ENCODE measurements at places on chromosomes 16 and 17.

- DNase-seq: no peak
Measured at GRCh38 chr16:88715312-88716190, 9.2 kb downstream of the CTU2 start.

GRCh38 chr16:82716361-82716855, 89.6 kb downstream of the CDH13 start:
- no peak for DNase-seq

GRCh38 chr16:19804538-19805323, 79.9 kb downstream of the GPRC5B start:
- DNase-seq: peak; percentile 60

- DNase-seq: no peak
Measured at GRCh38 chr16:70737377-70738082, 51.7 kb upstream of the MTSS2 start.

DNA sequence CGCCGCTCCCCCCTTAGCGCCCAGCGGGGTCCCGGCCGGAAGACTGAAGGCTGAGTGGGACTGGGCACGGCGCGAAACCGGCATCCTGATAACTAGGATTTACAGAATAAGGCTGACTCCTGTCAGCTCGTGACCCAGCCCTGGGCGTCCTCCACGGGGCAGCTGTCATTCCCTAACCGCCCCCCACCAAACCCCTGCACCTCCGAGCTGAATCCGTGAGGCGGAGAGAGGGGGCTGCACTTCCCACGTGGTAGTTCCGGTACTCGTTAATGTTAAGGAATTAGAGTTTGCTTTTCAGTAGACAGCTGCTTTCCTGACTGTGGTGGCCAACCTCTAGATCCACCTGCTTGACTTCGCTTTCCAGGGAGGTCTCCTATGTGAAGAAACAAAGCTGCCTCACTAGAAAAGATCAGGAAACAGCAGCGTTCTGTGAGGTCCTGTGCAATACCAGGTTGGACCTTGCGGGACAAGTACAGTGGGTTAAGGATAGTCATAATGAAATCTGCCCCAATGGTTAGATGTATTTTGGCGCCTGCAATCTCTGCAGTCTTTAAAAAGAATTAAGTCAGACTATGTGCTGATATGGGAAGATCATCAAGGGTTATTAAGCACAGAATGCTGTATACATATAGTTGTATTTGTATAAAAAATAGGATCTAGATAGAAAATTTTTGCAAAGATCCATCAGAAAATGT, 1.1 kb upstream of the WBP2 start:
- no peak for DNase-seq

- peak; percentile 79 for DNase-seq
Measured at GRCh38 chr16:57873218-57873617, 70.9 kb upstream of the KIFC3 start.

GRCh38 chr17:81160306-81160705, 5.0 kb upstream of the PVALEF start:
- no peak for DNase-seq

- no peak for DNase-seq
Measured at GRCh38 chr16:7097518-7097917, 235.1 kb upstream of the RBFOX1 start.

DNA sequence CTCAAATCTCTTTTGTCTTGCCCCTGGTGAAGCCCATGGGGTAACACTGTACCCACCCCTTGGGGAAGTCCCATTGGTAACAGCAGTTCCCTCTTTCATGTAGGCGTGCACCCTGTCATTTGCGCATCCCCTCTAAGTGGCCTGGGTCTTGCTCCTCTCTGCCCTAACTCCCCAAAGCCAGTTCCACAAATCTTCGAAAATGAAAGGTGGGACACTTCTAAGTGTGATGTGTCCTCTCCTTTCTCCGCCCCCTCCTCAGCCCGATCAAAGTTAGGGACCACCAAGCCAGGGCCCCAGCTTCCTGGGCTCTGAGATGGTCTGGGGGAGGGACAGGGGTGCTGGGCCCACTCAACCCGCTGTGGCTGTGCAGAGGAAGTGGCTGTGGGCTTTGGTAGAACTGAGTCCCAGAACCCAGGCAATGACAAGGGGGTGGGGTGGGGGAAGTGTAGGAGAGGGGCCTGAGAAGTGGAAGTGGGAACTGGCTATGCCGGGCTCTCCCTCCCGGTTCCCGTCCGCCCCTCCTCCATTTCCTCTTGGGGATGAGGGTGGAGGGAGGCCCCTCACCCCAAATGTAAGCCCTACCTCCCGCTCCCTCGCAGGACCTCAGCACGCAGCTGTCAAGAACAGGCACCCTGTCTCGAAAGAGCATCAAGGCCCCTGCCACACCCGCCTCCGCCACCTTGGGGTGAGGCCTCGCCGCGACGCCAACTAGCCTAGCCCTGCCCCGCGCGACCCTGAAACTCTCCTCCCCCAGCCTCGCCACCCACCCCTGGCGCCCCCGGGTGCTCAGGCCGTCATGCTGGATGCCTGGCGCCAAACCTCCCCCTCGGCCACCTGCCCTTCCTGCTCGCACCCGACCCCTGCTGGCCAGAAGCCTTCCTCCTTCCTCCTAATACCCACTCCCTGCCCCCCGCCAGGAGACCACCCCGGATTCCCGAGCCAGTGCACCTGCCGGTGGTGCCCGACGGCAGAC, 8.7 kb downstream of the ABI3 start:
- no peak for DNase-seq

GRCh38 chr17:41682631-41683030, 6.1 kb upstream of the EIF1 start:
- no peak for DNase-seq

GRCh38 chr17:82925336-82925735, 85.5 kb upstream of the ZNF750 start:
- no peak for DNase-seq

GRCh38 chr17:75352079-75352569, 53.4 kb downstream of the GRB2 start:
- DNase-seq: no peak

- no peak for DNase-seq
Measured at GRCh38 chr16:35841632-35842031, 2382.2 kb downstream of the TP53TG3F start.

DNA sequence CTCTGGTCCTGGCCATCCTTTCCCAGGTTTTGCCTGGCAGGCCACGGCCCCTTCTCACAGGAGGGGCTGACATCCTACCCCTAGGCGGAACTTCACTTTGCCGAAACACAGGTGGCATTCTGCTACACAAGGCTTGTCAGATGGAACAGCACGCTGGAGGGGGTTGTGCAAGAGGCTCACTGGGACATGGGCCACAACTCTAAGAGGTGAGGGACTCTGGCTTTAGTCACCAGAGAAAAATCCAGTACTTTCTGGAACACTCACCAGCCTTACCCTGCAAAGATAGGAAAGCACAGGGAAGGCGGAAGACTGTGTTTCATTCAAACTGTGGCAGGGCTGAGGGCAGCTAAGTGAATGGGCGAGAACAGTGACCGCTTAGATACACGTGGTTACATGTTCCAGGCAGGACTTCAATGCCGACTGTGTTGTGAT, 18.3 kb downstream of the CDC42EP4 start:
- no peak for DNase-seq

- DNase-seq: no peak
Measured at GRCh38 chr17:56929362-56929969, 15.6 kb upstream of the TRIM25 start.

GRCh38 chr17:82098939-82099763, 1.1 kb upstream of the FASN start:
- no peak for DNase-seq

GRCh38 chr17:74431568-74432423, at the start of gene GPRC5C:
Gene GPRC5C (plus strand): TSS chr17:74432088. CDS start chr17:74439777, 7,689 bp downstream.
- DNase-seq: no peak

DNA sequence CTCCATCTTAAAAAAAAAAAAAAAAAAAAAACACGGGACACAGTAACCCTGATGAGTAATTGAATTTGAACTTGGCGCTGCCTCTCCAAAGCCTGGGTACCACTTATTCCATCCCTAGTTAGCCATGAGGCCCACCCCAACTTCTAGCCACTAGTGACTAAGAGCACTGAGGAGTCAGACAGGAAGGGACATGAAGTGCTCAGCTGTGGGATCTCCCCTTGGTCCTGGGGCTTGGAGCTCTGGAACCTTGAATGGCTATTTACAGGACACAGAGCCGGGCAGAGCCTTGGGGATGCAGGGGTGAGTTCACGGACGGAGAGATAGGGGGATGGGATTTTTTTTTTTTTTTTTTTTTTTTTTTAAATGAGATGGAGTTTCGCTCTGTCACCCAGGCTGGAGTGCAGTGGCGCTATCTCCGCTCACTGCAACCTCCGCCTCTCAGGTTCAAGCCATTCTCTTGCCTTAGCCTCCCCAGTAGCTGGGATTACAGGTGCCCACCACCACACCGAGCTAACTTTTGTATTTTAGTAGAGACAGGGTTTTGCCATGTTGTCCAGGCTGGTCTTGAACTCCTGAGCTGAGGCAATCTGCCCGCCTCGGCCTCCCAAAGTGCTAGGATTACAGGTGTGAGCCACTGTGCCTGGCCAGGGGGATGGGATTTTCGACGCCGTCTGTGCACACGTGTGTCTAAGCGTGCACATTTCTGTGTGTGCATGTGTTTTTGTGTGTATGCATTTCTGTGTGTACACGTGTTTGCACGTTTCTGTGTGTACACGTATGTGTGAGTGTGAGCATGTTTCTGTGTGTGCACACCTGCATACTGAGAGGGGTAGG, 20.4 kb upstream of the CIBAR2 start:
- DNase-seq: no peak

DNA sequence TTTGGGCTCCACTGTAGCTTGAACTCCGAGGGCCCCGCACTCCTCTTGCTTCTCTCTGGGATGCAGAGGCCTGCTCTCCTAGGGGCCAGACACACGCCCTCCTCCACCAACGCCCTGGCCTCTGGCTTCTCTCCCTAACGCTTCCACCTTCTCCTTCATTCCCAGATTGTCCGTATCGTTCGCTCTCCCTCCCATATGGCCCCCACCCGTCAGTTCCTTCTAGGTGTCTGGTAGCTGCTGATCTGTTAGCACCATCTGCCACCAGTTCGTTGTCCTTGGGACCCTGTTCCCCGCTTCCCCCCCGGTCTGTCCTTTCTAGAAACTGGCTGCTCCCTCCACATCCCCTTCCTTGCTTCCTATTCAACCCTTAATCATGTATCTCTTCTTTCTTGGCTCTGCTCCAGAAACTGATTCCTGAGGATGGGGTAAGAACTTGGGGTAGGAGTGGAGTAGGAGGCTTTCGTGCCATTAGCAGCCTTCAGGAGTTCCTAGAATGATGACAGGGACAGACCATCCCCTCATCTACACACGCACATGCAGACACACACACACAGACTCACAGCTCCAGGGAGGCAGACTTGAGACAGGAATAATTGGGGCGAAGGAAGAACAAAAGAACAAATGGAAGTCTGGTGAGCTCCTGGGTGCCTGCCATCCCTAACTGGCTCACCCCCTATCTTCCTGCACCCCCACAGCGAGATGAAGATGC, 4.3 kb downstream of the ATP1B2 start:
- no peak for DNase-seq

DNA sequence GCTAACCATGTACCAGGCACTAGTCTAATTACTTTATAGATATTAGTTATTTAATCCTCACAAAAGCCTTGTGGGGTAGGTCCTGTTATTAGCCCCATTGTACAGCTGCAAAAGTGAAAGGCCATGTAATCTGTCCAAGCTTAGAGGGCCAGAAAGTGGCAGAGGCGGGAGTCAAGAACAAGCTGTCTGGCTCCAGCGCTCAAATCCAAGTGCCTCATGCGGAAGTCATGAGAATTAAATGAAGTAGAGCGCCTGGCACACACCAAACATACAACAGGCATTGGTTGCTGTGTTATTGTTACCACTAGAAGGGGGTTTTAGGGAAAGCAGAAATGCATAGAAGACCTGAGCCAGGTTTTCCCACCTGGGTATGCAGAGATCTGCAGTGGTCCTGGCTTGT, 1.2 kb downstream of the AQP8 start:
- no peak for DNase-seq

- no peak for DNase-seq
Measured at GRCh38 chr17:44308865-44309264, 464 bp downstream of the RUNDC3A start.

- no peak for DNase-seq
Measured at GRCh38 chr17:42169351-42169750, 11.6 kb downstream of the KCNH4 start.

- DNase-seq: no peak
Measured at GRCh38 chr17:40430272-40431230, 12.7 kb upstream of the IGFBP4 start.

DNA sequence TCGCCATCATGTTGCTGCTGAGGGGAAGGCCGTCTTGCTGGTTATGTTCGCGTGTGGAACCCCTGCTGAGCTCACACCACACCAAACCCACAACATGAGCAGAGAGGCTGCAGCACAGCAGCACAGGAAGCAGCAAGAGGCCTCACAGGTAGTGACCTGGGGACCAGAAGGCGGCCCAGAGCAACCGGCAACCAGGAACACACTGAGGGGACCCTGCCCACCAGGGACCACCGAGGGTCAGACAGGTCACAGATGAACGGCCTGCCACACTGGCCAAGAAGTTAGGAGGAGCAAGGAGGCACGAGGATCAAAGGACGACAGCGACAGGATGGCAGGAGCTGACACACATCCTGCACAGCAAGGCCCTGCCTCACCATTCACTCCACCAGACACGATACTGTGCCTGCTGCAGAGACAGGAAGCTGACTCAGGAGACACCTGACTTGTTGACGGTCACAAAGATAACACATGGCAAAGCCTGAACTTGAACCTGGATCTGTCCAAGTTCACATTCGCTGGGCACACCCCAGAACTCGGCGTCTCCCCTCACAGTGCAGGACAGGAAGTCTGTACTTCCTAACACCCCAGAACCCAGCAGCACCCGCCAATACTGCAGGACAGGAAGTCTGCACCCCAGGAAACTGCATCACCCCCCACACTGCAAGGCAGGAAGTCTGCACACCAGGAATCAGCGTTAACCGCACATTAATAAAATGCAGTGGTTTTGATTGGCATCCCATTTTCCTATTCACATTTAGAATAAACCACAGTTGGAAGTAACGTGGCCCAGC, 98.5 kb downstream of the ZNF778 start:
- DNase-seq: no peak

DNA sequence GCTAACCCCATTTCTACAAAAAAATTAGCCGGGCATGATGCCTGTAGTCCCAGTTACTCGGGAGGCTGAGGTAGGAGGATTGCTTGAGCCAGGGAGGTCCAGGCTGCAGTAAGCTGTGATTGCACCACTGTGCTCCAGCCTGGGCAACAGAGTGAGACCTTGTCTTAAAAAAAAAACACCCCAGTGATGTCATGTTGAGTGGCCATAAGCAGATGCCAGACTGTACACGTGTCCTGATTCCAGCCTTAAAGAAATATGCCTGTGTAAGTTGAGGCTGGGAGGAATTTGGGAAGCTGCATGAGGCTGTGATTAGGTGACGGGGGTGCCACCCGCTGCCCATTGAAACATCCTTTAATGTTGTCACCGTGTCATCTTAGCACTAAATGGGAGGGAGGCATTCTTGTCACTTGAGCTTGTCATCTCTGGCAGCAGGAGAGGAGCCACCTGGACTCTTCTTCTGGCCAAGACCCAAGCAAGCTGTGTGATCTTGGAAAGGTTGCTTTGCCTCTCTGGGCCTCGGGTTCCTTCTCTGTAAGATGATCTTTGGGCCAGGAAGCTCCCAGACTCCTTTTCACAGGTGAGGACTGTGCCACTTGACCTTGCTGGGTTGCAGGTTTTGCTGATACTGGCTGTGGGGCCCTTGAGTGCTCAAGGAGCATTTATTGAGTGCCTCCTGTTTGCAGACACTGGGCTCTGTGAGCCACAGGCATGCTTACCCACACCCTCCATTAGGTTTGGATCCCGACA, 98.3 kb upstream of the CIBAR2 start:
- DNase-seq: no peak

Data from iPS DF 19.7 (cell line).